ENCODE measurements at places on chromosomes 3 and 15.

GRCh38 chr3:73235768-73236167 is 174.3 kb downstream of the EBLN2 start:
- DNase-seq, result no peak

- DNase-seq, result no peak
Measured at GRCh38 chr15:86550075-86550474, 470.4 kb downstream of the AGBL1 start.

GRCh38 chr3:82353306-82354171 is 592.1 kb upstream of the GBE1 start:
- DNase-seq, result no peak

DNA sequence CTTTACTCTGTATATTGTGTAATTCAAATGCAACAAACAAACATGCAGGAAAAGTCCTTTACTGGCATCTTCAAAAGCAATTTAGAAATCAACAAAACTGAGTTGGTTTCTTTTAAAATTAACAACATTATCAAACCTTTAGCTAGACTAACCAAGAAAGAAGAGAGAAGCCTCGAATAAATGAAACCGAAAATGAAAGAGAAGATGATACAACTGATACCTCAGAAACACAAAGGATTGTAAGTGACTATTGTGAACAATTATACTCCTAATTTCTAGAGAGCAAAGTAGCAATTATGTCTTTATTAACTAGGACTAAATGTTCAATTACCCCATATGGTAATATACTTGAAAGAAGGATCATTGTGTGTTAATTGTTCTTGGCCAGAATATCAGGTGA is 49.2 kb upstream of the P3H2 start:
- DNase-seq, result no peak

- DNase-seq, result no peak
Measured at GRCh38 chr3:46571684-46572083, 5.6 kb upstream of the LRRC2 start.

GRCh38 chr15:52100807-52101442 is 11.7 kb downstream of the BCL2L10 start:
- no peak for DNase-seq

All from 8988T (cell line).